AG09319 (cell line): ENCODE measurements at places on chromosomes 3 and 15.

GRCh38 chr3:58189691-58190090 is 21.1 kb downstream of the DNASE1L3 start:
- DNase-seq = no peak

DNA sequence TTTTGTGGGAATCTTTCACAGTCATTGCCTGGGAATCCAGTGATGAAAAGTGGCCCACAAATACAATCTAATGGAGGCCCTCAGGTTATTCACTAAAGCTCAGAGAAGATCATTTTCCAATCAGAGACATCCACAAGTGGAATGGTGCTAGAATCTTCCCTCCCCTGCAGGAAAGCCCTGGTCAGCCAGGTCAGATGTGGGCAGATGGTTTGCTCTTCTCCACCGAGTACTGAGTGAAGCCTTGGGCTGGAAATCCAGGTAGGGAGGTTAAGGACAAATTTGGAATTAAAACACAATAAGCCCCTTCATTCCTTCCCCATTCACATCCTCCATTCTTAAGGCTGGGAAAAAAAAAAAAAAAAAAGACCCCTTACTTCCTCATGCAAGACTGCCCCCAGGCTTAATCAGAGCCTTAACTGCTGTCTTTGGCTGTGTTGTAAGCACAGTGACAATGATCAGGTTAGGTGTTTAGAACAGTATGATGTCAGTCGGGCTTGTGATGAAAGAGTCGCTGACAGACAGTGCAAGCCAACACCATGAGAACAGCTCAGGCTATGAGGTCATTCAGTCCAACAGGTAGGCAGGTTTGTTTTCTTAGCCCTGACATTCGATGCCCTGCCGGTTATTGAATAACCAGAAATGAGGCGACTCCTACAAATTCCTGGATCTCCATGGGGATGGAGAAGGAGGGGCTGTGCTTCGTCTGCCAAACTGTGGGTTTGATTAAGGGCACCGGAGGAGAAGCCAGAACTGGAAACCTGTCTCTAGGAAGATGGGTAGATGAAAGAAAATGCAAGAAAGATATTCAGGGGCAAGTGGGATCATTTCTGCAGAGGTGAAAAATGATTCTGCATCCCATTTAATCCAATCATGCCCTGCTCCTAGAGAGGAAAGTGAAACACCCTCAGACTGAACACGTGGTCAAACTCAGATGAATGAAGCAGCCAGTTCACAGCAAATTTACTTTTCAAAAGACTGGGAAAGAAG is 23.5 kb upstream of the HES1 start:
- DNase-seq = no peak

DNA sequence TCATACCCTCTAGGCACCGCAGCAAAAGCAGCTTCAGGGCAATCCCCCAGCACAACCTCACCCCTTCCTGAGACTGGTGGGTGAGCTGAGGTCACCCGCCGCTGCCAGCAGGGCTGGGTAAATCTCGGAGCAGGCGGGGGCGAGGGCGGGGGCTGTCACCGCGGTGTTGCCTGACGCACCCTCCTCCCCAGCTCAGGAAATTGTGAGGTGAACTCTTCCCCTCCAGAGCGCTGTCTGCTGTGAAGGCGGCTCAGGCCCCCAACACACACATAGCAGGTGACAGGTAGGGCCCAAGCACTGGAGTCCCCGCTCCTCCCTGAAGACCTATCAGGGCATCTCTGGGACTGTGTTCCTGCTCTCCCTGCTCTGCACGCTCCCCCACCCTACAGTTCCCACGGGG is 30.2 kb upstream of the FURIN start:
- no peak for DNase-seq

- no peak for DNase-seq
Measured at GRCh38 chr3:41690766-41691563, 270.9 kb downstream of the ULK4 start.

DNA sequence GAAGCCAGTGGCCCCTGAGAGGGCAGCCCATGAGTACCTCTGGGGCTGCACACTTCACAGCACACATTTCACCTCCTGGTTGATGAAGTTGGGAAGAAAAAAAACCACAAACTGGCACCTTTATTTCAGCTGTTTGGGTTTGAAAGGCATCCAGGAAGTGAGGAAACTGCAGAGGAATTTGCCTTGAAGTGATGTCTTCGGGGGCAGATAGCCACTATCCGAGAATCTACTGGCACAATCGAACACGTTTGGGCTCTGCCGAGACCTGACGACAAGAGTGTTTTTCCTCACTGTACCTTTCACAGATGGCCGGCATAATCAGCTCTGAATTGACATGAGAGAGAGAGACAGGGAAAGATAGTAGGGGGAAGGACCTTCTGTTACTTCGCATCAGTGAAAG is 59.7 kb downstream of the LRIG1 start:
- DNase-seq = no peak

GRCh38 chr15:72063186-72063585 is 54.8 kb downstream of the MYO9A start:
- no peak for DNase-seq

DNA sequence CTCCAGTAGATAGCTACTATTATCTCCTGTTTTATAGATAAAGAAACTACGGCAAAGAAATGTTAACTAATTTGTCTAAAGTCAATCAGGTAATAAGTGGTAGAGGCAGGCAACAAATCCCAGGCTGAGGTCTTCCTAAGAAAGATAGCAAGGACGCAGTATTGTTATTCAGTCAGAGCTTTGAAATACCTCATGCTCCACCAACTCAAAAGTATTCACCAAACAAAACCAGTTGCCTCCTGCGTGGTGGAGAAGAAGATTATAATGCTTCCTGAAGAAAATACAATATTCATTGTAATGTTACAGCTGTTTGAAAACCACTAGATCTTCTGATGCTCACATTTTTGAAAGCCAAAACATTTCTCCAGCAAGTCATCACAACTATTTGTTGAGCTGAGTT is 138.2 kb upstream of the CNTN4 start:
- DNase-seq = no peak
